ENCODE measurements at places on chromosomes 1 and 21.

- DNase-seq: no peak
These were observed 3.4 kb downstream of the USP33 start for GRCh38 chr1:77756052-77756754.

- no peak for DNase-seq
These were observed 82.3 kb downstream of the DENND1B start for GRCh38 chr1:197692965-197693364.

DNA sequence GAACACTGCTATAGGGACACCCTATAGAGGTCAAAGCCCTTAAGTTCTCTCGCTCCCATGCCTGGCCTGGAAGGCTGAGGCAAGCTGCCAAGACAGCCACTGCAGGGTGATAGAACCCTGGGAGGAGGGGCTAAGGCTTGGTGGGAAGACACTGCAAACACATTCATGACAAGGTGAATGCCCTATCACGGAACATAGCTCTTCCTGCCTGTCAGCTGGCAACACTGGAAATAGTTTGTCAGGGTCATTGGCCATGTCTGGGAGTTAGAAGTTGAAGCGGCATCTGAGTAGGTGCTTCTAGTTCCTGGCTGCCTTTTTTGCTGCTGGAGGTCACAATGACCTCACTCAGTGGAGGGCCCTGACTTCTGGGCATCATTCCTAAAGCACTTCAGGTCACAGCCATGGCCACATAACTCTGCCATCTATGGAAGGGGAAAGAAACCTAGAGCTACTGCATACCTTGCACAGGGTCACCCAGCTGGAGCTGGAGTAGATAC lies 4.2 kb downstream of the FABP3 start:
- no peak for DNase-seq

DNA sequence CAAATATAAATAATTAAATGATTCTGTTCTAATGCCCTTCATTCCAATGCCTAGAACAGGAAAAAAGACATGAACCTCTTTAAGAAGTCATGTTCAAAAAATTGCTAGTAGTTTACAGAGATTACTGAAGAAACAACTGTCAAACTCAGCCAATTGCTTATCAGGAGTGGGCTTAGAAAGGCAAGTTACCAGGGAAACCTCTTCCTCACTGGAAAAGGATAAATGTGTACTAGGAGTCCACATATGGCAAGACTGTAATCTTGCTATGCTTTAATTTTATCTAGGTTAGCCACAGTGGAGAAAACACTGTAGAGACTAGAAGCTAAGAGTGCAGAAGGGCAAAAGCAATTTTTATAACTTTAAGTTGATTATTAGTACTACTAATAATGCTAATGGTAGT lies 42.1 kb upstream of the DEPDC1 start:
- DNase-seq: no peak

DNA sequence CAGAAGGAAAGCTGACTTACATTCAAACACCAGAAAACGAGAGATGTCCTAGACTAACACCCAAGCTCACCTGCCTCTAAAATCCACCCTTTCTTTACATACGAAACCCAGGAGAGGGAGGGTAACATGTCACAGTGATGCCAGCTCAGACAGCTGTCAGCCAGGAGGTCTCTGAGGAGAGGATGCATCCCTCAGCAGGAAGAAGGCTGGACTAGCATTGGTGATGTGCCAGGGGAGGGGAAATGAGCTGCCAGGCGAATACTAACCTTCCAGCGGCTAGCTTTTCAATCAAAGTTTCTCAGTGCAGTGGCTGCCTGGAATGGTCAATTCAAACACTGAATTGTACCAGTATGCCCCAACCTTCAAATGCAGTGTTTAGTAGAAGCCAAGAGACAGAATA lies 3.6 kb upstream of the UBE2G2 start:
- no peak for DNase-seq

GRCh38 chr21:28136656-28137255 lies 855.9 kb downstream of the LTN1 start:
- no peak for DNase-seq

DNA sequence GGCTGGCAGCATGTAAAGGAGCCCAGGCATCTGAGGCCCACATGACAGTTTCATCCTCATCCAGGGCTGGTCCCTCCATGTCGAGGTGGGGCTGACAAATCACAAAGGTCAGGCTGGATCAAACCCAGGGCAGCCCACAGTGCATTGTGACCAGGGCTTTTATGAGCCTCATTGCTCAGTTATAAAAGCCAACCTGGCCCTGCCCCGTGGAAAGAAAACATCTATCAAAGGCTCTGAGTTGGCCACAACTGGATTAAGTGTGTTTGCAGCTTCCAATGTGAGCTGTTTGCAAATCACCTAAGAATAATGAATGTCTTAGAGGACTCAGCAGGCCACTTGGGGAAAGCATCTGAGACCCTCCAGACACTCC lies 45.4 kb downstream of the GRHL3 start:
- DNase-seq: no peak

- DNase-seq: no peak
These were observed 338.6 kb upstream of the SNX7 start for GRCh38 chr1:98322966-98323365.

- DNase-seq: no peak
These were observed 35.8 kb upstream of the VCAM1 start for GRCh38 chr1:100683448-100684349.

GRCh38 chr1:64440183-64440826 lies 29.6 kb upstream of the CACHD1 start:
- DNase-seq: no peak

DNA sequence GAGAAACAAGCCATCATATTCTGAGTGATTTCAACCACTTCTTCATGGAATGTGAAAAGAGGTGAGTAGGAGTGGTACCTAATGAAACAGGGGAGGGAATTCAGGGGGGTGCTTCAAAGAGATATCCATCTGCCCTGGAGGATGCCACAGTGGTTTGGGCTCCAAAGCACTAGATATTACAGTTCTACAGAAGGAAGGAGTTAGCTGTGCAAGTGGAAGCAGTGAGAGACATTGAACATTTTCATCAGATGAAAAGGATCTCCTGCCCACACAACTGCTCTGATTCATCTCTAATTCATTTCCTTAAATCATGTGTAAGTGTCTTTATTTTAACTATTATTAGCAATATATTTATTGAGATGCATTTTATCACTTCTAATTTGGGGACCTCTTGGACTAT lies 2.8 kb upstream of the RGS5 start:
- DNase-seq: no peak

GRCh38 chr1:65503427-65503826 lies 83.0 kb downstream of the LEPR start:
- no peak for DNase-seq

DNA sequence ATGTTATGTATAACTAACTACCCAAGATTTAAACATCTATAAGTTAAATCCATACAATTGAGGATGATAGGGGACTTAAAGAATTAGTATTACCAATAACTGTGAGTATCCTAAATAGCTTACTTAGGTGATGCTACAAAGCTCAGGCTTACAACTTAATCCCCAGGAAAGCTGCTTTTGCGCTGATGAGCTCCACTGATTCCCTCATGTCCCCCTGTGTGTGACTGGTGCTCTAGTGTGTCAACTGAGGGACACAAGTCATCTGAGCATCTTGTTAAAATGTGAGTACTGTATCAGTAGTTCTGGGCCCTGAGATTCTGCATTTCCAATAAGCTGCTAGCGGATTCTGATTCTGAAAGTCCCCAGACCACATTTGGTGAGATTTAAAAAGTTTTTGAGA lies 1458.8 kb downstream of the MRPL39 start:
- DNase-seq: no peak

GRCh38 chr1:202193614-202194327 lies at the start of gene LGR6:
Gene LGR6 (plus strand): TSS chr1:202193799. CDS start chr1:202193990, 191 bp downstream.
- no peak for DNase-seq

DNA sequence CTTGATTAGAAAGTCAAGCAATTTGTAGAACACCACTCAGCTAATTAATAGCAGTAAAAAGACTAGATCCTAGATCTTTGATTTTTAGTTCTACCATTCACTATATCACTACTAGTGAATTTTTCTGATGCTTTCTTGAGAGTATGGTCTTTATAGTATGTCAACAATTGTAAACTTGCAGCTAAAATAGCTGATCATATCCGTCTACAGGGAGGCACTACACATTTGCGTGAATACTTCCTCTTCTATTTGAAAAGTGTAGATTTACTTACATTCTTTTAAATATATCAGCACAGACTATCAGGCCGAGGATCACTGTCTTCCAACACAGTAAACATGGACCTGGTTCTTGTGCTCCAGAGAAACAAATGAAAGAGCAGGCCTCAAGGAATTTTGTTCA lies 18.6 kb upstream of the PTPRC start:
- no peak for DNase-seq

GRCh38 chr21:15763359-15763758 lies 33.6 kb downstream of the USP25 start:
- DNase-seq: no peak

- no peak for DNase-seq
These were observed 165.8 kb downstream of the ST6GALNAC3 start for GRCh38 chr1:76240316-76240715.

- no peak for DNase-seq
These were observed 41.0 kb upstream of the ST6GALNAC5 start for GRCh38 chr1:76826072-76826845.

GRCh38 chr1:233269656-233270055 lies 25.9 kb downstream of the PCNX2 start:
- no peak for DNase-seq

DNA sequence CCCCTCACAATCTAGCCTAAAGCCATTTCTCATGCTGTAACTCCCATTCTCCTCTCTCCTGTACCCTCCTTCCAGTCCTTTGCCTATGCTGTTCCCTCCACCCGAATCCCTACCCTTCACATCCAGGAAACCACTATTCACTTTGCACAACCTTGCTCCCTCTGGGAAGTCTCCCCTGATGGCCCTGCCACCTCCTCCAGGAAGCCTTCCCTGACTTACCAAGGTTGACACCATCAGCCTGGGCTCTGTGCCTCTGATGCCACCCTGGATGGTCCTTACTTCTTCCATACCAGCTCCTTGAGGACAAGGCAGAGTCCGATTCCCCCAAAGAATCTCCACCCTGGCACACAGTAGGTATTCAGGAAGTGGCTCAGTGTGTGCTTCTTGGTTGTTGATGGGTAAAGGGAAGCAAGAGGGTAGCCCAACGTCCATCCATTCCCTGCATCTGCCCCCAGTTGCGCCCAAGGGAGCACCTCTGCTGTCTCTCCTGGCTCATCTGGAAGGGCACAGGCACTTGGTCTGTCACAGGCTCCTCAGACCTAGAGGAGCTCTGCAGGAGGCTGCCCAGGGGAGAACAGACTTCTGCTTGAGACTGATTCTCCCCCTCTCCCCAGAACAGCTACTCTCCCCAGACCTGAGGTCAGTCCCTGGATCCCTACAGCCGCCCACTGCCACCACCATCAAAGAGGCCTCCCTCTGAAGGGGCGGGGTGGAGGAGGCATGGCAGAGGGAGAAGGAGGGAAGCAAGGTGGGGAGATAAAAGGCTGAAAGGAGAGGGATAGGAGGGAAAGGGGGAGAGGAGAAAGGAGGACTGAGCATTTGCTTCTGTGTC lies 36.1 kb upstream of the ZC3H12A start:
- no peak for DNase-seq

DNA sequence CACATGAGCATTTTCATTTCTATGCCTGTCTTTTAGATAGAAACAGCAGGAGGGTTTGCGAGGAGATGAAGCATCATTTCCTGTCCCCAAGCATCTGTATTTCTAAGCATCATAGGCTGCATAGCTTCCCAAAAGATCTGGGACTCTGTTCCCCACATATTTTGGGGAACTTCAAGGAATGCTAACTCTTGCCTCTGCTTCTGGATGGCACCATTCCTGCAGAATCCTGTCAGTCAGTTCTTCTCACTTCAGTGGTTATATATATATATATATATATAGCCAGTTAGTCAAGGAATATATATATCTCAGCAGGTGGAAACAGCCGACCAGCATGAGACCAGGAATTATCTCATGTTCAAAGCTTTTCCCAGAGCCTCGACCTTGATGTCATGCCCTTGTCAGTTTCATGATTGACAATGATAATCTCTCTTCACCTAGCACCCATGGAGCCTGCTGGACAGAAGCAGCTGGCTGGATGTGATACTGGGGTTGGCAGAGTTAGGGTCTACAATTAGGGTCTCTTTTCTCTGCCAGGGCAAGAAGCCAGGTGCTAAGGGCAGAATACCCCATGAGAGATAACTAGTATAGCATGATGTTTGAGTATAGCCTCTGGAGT lies 2.4 kb downstream of the PFKFB2 start:
- DNase-seq: no peak

DNA sequence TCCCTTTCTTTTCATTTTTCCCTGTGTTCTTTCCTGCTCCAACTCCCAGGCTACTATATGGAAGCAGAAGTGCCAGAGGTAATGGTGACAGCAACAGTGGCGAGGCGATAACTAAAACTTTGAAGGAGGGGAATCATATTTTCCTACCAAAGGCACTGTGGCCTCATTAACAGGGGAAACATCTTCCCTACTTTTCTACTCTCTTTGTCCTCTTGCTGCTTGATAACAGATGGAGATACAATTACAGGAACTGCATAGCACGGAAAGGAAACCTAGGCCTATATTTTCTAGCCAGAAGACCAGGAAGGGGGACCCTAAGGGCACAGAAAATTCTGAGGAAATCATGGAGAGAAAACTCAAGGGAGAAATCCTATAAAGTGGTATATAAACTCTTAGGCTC lies 42.3 kb downstream of the SASS6 start:
- no peak for DNase-seq

- DNase-seq: no peak
These were observed 87.6 kb downstream of the C21orf91 start for GRCh38 chr21:17731554-17731953.

DNA sequence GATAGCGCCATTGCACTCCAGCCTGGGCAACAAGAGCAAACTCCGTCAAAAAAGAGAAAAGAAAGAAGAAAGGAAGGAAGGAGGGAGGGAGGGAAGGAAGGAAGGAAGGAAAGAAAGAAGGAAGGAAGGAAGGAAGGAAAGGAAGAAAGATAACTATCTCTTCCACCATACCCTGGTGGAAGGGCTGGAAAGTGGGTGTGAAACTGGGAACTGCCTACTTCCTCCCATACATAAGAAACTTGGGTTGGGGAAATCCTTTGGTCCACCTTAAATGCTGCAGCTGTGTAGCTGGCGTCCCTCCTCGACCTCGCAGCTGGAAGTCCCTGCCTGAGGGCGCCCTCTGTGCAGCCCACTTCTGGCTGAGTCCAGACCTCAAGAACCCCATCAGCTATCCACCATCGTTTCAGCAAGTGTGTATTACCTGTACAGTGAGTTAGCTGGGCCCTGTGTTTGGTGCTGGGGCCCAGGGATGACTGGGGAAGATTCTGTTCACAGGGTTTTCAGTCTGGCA lies 4.6 kb upstream of the FAM167B start:
- DNase-seq: no peak

GRCh38 chr1:241957692-241958494 lies at the start of gene BECN2:
Gene BECN2 (plus strand): TSS chr1:241957767. CDS start chr1:241957767, 0 bp downstream.
- no peak for DNase-seq

Measured in thoracic aorta (tissue), 2 donors.